ENCODE measurements at places on chromosomes 4 and X.
A peak's percentile ranks its signal among the peaks of the same experiment; 100 is the strongest.

DNA sequence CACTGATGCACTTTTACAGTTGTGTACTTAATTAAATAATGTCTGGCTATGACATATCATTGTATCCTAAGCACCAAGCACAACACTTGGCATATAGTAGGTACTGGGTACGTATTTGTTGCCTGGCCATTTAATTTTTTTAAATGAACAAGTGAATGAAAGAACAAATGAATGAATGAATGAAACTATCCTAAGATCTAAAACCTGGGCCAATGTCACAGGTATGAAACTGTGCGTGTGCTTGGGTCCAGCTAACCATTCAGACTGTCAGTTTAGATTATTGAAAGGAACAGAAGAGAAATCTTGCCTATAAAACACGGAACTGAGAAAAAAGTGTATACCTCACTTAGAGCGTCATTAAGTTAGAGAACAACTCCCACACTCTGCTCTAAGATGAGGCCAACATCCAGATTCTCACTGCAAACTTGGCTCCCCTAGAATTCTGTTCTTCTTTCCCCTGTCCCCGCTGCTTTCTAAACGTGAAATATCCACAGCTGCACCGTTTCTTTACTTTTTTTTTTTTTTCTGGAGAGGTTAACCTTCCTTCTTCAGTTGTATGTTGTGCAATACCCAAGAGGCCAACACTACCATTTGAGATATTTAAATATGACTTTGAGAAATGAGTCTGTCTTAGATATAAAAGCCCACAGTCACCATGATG, 17.3 kb upstream of the SEL1L3 start:
- DNase-seq = no peak

DNA sequence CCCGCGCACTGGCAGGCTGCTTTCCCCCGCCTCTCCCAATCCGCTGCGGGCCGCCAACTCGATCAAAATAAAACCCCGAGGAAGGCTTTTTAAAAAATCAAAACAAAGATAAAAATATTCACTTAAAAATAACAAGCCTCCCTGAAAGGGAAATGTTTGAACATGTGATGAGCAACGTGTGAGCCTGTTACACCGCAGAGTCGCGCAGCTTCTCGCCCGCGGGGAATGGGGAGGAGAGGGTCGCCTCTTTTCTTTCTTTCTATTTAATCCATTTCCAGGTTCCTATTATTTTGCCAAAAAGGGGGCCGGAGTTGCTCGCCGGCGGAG, 326.0 kb upstream of the F9 start:
- DNase-seq = no peak

DNA sequence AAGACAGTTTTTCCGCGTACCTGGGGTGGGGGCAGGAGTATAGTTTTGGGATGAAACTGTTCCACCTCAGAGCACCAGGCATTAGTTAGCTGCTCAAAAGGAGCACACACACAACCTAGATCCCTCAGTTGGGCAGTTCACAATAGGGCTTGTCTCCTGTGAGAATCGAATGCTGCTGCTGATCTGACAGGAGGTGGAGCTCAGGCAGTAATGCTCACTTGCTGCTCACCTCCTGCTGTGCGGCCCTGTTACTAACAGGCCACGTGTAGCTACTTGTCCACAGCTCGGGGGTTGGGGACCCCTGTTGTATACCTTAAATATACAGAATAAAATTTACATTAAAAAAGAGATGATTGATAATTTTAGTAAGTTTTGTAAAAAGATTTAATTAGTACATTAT, 191.5 kb downstream of the SLC7A11 start:
- no peak for DNase-seq

- peak; percentile 19 for DNase-seq
These were observed 7.9 kb downstream of the HUWE1 start for GRCh38 chrX:53678667-53679066.

GRCh38 chr4:38856524-38857337, at the start of gene TLR6:
TLR6 (minus strand) TSS chr4:38856817; CDS start chr4:38829473, 27,344 bp downstream.
- DNase-seq = peak; percentile 82

GRCh38 chr4:158788516-158788915, 19.7 kb downstream of the FNIP2 start:
- DNase-seq = no peak

- no peak for DNase-seq
These were observed 127.3 kb upstream of the HUWE1 start for GRCh38 chrX:53813670-53814440.

DNA sequence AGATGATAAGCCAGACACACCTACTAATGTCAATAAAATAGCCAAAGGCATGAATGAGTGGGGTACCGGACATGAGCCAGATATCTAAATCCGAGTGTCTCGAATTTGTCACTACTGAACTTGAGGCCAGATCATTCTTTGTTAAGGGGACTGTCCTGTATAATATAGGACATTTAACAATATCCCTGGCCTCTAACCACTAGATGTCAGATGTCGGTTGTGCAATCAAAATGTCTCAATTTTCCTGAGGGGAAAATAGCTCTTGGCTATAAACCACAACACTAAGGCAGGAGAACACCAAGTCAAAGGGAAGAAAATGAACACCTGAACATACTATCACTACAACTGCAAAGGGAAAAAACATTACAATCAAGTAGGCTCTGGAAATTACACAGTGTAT, 154.5 kb downstream of the GPM6A start:
- no peak for DNase-seq

GRCh38 chrX:130330706-130331105, 9.0 kb upstream of the SLC25A14 start:
- peak; percentile 45 for DNase-seq

DNA sequence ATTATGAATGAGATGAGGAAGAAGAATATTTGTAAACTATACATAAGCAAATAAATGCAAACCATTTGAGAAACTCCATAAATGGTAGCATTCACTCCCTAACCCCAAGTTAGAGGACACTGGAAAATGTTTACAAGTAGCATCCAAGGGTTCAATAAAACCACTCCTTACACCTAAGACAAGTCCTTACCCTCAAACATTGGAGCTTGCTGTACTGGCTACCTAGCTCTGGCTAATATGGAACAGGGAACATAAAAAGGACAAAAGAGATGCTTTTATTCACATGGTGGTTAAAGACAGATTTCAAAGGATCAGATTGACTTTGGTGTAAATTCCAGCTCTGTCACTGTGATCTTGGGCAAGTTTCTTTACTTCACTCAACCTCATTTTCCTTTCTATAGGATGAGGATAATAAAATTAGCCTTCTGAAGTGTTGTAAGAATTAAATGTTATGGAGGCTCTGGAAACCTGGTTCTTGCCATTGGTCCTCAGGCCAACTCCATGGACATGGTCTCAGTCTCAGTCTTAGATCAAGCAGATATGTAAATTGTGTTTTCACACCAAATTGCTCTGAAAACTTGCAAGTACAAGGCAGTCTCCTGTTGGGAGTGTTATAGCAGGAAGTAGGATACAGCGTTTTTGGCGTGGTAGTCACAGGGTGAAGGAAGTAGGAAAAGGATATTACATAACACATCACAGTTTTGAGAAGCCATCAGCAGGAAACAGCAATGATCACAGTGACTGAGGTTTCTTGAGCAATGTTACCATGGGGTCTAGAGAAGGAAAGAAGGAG, 3.3 kb downstream of the CXCL1 start:
- no peak for DNase-seq

- no peak for DNase-seq
These were observed 7.9 kb upstream of the NFKB1 start for GRCh38 chr4:102493257-102493656.

DNA sequence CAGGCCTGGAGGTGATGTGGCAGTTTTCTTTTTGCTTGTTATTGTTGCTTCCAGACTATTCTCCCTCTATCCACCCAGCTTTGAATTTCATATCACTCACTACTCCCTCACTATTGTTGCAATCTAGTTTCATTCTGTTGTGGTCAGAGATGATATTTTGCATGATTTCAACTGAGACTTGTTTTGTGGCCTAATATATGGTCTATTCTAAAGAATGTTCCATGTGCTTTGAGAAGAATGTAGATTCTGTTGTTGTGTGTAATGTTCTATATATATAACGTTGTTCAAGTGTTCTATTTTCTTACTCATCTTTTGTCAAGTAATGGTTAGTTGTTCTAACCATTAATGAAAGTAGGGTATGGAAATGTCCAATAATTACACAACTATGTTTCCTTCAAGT, 59.0 kb downstream of the THOC2 start:
- no peak for DNase-seq

DNA sequence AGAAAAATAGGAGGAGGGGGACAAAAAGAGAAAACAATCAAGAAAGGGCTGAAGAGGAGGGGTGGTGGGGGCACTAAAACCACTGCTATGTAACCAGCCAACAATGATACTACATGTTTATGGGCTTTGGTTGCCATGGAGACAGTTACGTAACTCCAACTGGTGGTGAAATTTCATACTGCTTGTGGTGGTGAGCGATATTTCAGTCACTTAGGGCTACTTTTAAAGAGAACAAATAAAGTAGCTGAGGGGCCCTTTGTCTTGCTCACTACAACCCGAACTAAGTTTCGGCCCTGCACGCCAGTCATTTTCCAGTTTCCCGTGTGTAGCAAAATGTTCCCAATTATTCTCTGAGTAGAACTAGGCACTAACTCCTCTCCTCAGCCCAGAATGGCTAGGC, 275.2 kb upstream of the EDA2R start:
- peak; percentile 24 for DNase-seq

- DNase-seq = no peak
These were observed 75.2 kb downstream of the IL1RAPL2 start for GRCh38 chrX:104641176-104641575.

- peak; percentile 23 for DNase-seq
These were observed 2407.1 kb downstream of the ARAP2 start for GRCh38 chr4:33837043-33837838.

- peak; percentile 14 for DNase-seq
These were observed 162.8 kb downstream of the PPP1R2C start for GRCh38 chrX:42615161-42615563.

GRCh38 chr4:74631338-74631737, 163.0 kb downstream of the BTC start:
- peak; percentile 88 for DNase-seq

- DNase-seq = no peak
These were observed 350.3 kb downstream of the PTTG2 start for GRCh38 chr4:38310446-38311043.

- no peak for DNase-seq
These were observed 32.3 kb downstream of the BCOR start for GRCh38 chrX:40065296-40066046.

GRCh38 chr4:53593765-53594164, 2.5 kb upstream of the LNX1 start:
- no peak for DNase-seq

DNA sequence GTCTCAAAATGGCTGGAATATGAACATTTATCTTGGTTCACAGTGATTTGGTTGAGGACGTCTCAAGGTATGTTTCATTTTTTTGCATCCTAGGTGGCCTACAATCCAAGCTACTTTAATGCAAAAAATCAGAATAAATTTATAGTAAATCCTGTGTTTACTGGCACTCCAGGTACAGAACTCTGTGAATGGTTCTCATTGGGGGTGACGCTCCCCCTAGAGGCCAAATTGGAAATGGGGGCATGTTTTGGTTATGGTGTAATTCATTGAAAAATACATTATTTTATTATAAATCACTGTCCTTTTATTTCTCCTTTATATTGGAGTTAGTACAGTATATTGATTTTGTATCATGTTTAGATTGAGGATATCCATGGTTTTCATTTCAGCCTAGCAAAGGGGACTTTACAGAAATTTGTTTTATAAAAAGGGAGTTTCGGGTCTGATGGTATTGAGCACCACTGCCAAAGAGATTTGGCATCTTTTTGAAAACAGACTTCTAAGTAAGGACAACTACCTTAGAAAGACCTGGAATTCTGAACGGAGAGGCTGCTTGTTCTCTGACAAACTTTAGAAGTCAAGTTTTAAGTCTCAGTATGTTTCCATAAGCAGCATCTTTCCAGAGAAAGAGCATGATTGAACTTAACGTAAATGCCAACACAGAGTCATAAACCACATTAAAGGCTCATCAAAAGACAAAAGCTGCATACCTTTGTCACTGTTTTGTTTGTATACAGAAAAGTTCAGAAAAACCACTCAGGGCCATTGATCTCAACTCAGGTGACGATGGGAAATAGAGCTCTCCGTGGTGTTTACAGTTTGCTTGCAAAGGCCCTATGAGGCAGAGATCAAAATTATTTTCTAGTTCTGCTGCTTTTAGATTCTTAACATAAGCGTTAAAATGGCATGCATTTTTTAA, 19.4 kb downstream of the MTM1 start:
- DNase-seq = peak; percentile 15

- peak; percentile 6 for DNase-seq
These were observed 806.3 kb downstream of the STIM2 start for GRCh38 chr4:27666943-27667342.

- no peak for DNase-seq
These were observed 11.0 kb upstream of the OTC start for GRCh38 chrX:38341442-38341841.

GRCh38 chrX:53287493-53288138, 6.2 kb upstream of the IQSEC2 start:
- DNase-seq = peak; percentile 48

GRCh38 chrX:153781428-153782047, 697 bp downstream of the SRPK3 start:
- DNase-seq = no peak

DNA sequence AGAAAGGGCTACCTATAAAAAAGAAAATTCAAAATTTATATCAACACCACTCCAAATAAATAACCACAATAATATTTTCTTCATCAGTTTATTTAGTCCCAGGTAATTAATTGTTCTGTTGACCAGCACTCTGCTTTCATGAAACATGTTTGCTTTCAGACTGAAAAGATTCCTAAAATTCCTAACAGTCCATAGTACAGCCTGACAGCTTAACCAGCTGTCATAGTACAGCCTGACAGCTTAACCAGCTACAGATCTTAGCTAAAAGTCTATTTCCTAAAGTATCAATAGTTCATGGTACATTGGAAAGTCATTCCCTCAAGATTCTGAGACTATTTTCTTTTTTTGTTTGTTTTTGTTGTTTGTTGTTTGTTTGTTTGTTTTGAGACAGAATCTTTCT, 144.1 kb upstream of the DDX53 start:
- DNase-seq = no peak

DNA sequence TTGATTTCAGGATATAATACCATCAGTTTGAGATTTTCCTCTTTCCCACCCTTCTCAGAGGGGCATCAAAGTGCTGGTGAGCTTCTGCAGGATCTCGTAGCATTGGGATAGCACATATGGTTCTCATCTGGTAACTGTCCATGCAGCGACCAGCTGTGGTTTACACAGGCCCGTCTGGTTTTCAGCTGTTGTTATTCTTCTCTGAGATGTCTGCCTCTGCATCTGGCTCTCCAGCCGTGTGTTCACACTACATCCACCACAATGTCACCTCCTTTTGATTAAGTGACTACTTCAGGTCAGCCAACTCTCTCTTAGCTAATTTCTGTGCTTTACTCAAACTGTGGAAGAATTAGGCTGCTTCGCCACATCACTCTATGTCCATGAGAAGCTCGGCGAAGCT, 676.7 kb upstream of the TENM3 start:
- DNase-seq = no peak

GRCh38 chr4:143281507-143282190, 55.0 kb upstream of the GAB1 start:
- no peak for DNase-seq

- no peak for DNase-seq
These were observed 61.3 kb downstream of the CENPC start for GRCh38 chr4:67483868-67484602.

- no peak for DNase-seq
These were observed 1540.1 kb upstream of the PCDH10 start for GRCh38 chr4:131609039-131609438.

All from epithelial cell of esophagus (primary cell).